ENCODE measurements at places on chromosomes 16 and 17.

DNA sequence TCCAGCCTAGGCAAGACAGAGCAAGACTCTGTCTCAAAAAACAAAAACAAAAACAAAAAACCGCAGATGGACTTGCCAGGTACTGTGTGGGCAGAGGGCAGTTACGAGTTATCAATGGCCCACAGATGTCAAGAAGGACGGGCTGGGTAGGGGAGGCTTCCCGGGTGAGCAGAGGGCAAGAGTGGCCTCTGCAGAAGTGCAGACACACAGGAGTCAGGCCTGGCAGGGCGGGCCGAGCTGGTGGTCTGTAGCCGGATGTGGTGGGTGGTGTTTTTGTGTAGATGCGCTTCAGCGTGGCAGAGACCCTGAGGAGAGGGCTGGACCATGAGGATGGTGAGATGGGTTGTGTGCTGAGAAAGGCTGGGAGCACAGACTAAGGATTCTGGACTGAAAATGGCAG lies 44.9 kb upstream of the KDM6B start:
- no peak for DNase-seq

GRCh38 chr16:16106466-16106865 lies 116.8 kb downstream of the ABCC6 start:
- DNase-seq = no peak

GRCh38 chr17:15508466-15508865 lies 41.0 kb upstream of the CDRT4 start:
- DNase-seq = no peak

GRCh38 chr16:86554599-86554916 lies 477 bp downstream of the MTHFSD start:
- DNase-seq = no peak

DNA sequence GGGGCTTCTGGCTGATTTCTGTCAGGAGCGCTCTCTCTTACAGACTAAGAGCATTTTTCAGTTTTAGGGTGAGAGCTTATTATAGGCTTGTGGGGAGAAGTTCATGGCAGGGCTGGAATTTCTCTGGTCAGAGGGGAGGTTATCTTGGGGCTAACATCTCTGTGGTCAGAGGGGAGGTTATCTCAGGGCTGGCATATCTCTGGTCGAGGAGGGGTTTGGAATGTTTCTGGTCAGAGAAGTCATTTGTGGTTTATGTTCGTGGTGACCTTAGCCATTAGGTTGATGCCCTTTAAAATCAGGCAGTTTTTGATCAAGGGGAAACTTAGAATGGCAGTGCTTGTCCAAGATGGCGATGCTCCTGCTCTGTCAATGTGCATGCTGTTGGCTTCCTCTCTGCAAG lies 10.8 kb upstream of the USP31 start:
- DNase-seq = no peak
